ENCODE measurements at places on chromosomes 6 and 20.

GRCh38 chr6:53651205-53651763 is 14.3 kb downstream of the KLHL31 start:
- peak; percentile 83 for DNase-seq

GRCh38 chr20:6614836-6615235 is 152.7 kb upstream of the BMP2 start:
- no peak for DNase-seq

- no peak for DNase-seq
Observed at GRCh38 chr20:38607351-38607750, 5.7 kb downstream of the ARHGAP40 start.

DNA sequence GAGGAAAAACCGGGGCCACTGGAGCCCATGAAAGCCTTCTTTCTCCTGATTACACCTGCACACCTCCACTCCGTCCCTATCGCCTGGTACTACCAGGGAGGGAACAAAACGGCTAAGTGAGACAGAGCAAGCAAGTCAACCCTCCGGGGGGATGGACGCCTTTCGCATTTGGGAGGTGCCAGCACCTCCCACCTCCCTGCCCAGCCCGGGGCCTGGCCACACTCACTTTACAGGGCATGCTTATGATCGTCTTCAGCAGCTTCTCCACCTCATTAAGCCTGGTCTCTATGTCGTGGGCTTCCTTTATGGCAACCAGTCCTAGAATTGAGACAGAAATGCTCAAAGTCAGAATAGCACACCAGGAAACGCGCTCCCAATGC is 13.7 kb downstream of the PXDC1 start:
- no peak for DNase-seq

DNA sequence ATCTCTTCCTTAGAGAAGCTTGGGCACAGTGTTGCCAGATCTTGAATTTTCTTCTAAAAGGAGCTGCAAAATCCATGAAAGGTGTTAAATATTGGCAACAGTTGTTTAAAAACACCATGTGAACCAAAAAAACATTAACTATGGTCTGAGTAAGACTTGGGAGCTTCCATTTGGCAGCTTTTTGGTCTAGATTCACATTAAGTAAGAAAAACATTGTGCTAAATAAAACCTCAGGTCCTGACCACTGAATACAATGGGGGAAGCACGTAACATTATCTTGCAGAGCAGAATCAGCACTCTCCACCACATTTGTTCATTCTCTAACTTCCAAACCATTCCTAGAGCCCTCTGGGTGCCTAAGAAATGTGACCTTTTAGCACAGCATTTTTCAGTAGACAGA is 437.6 kb upstream of the PLCB4 start:
- DNase-seq: no peak

DNA sequence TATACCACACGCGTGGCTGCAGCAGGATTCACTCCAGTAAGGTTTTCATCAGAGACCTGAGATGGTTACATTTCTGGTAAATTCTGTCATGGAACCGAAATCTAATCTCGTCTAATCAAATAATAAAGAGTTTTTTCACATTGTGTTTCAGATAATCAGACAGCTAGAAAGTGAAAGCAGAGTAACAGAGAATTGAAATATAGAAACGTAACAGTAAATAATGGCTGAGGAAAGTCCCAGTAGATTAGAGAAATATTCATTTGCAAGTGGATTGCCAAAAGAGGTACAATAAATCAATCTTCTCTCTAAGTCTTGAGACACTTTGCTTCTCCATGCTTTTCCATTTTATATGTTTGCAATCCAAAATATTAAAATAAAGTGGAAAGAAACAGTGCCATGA is 42.4 kb downstream of the PKHD1 start:
- DNase-seq: no peak

GRCh38 chr20:37598100-37598543 is 70.4 kb upstream of the BLCAP start:
- no peak for DNase-seq
